ENCODE measurements at places on chromosomes 5 and 9. TPM values are rescaled to one million over a fixed set of nuclear protein-coding genes. Genes with fewer than 3 reads are reported as not detected.

Gene SLC22A4
- total RNA-seq = 6.7 TPM

Gene PCDHB11
- 3.9 TPM for total RNA-seq

Gene FREM1
- 2.0 TPM for total RNA-seq

Gene BHMT2
- total RNA-seq = not detected

Gene C5
- total RNA-seq = 0.38 TPM

Gene NMRK1
- 3.3 TPM for total RNA-seq

All from A375 (cell line).